Thyroid gland (tissue), 4 donors: ENCODE measurements at places on chromosomes 13 and 19. TPM values are rescaled to one million over a fixed set of nuclear protein-coding genes. Genes with fewer than 3 reads are reported as not detected.

- DNase-seq: peak; percentile 68
- H3K4me1 ChIP-seq: peaks cover 17% of the 10 kb centered on the region
- H3K4me3 ChIP-seq: no peak overlapping the region
- peak overlapping the region; percentile 37 for H3K27ac ChIP-seq
Measured at GRCh38 chr13:21075379-21076249, 14.2 kb upstream of the LATS2 start.

The GNG8 gene
- total RNA-seq: not detected

The ELL gene
- total RNA-seq: 12.0 TPM

The PSG7 gene
- total RNA-seq: not detected

The SIGLEC6 gene
- total RNA-seq: not detected

DNA sequence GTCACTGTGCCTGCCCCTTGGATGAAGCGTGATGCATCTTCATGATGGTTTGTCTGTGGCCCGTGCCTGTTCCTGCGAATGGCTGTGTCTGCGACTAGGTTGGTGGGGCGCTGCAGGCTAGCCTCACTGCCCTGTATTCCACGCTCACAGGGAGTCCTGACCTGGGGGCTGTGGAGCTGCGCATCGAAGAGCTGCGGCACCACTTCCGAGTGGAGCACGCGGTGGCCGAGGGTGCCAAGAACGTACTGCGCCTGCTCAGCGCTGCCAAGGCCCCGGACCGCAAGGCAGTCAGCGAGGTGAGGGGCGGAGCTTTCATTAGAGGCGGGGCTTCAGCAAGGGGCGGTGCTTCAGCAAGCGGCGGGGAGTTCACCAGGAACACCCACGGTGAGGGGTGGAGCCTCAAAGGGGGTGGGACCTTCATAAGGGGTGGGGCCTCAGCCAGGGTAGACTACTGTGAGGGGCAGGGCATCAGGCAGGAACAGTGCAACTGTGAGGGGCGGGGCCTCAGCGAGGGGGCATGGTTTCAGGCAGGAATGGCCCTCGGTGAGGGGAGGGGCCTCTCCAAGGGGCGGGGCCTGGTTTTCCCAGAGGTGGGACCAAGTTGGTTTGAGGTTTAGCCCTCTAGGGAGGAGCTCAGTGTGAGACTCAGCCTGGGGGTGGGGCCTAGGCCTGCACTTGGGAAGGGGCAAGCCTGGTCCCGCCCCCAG, 17.2 kb downstream of the PKN1 start:
- no peak overlapping the region for H3K27ac ChIP-seq
- H3K4me3 ChIP-seq: no peak overlapping the region
- DNase-seq: peak; percentile 7
- no peaks in the 10 kb centered on the region for H3K27me3 ChIP-seq
- H3K36me3 ChIP-seq: peaks cover 48% of the 10 kb centered on the region

- no peaks in the 10 kb centered on the region for H3K36me3 ChIP-seq
- DNase-seq: no peak
- H3K27me3 ChIP-seq: no peaks in the 10 kb centered on the region
Measured at GRCh38 chr13:44011036-44011435, 131.3 kb downstream of the LACC1 start.

DNA sequence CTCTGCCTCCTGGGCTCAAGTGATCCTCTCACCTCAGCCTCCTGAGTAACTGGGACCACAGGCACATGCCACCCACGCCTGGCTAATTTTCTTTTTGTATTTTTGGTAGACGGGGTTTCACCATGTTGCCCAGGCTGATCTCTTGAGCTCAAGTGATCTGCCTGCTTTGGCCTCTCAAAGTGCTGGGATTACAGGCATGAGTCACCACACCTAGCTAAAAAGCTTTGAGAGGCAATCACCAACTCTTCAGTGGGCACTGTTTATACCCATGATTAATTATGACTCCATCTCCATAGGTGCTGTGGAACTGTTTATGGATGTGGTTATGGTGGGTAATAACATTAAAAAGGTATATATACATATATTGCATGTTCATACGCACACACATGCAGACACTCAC, 7.5 kb upstream of the RBM26 start:
- no peak overlapping the region for H3K27ac ChIP-seq
- no peaks in the 10 kb centered on the region for H3K4me1 ChIP-seq

GRCh38 chr19:34676697-34677385, at the start of gene SCGB2B2:
Gene SCGB2B2, minus strand, starts transcription at chr19:34677159. Its CDS starts 82,596 bp downstream, at chr19:34594563.
- DNase-seq: no peak
- H3K27ac ChIP-seq: peak within 1 kb of the TSS; percentile 95
- peaks cover 15% of the 10 kb centered on the region for H3K4me1 ChIP-seq
- H3K36me3 ChIP-seq: peaks cover 21% of the 10 kb centered on the region
- peak within 1 kb of the TSS; percentile 83 for H3K4me3 ChIP-seq
- H3K27me3 ChIP-seq: no peaks in the 10 kb centered on the region

- no peaks in the 10 kb centered on the region for H3K36me3 ChIP-seq
- no peak overlapping the region for H3K4me3 ChIP-seq
Measured at GRCh38 chr13:84980571-84980970, 818.6 kb downstream of the SLITRK6 start.

The FAM216B gene
- total RNA-seq: not detected

DNA sequence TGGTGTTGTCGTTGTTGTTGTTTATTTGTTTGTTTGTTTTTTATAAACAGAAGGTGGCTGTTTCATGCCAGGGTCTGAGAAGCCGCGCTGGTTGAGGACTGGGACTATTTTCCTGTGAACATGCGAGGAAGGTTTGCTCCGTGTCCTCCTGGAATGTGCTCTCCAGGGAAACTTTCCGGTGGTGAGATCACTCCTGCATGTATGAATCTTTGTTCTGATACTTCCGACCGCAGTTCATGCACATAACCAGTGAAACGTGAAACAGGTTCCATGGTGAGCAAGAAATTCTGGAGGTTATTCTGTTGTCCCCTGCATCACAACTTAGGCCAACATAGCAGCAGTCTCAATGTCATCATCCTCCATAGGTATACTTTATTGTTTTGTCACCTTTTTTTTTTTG, 187.6 kb upstream of the ARGLU1 start:
- DNase-seq: no peak
- no peaks in the 10 kb centered on the region for H3K36me3 ChIP-seq
- H3K27ac ChIP-seq: no peak overlapping the region
- H3K4me1 ChIP-seq: peaks cover 4% of the 10 kb centered on the region
- H3K27me3 ChIP-seq: no peaks in the 10 kb centered on the region

DNA sequence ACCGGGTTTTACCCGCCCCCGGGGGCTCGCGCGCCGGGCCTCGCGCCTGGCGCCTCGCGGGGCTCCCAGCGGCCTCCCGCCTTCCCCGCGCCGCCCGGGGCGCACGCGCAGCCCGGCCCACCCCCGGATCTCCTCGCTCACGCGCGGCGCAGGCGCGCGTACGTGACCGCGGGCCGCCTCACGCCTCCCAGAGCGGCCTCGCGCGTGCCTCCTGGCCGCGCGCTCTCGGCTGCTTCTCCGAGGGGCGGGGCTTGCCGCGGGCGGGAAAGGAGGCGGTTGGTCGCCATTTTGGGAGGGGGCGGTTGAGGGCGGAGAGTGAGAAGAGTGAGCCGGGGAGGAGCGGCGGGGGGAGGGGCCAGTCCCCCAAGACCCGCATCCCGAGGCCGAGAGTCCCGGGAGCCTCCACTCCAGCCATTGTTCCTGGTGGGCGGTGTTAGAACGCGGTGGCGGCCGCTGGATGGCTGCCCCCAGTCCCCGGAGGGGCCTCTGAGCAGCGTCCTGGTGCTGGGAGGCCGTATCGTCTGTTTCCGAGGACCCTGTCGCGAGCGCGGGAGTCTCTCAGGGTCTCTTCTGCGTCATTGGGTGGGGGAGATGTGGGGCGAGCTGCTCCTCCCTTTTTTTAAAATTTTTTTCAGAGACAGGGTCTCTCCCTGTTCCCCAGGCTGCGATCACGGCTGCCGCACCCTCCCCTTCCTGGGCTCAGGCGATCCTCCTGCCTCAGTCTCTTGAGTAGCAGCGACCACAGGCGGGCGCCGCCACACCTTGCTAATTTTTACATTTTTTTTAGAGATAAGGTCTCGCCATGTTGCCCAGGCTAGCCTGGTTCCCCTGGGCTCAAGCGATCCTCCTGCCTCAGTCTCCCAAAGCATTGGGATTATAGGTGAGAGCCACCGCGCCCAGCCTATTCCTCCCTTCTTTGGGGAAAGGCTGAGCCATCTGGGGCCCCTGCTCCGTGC, at the start of gene ZNF541:
Gene ZNF541, minus strand, starts transcription at position 78 of the 956 bp plus-strand sequence. CDS start 17,292 bp downstream, outside the sequence.
- H3K27ac ChIP-seq: no peak within 1 kb of the TSS
- peak within 1 kb of the TSS; percentile 23 for H3K4me3 ChIP-seq
- H3K4me1 ChIP-seq: no peaks in the 10 kb centered on the region
- H3K36me3 ChIP-seq: no peaks in the 10 kb centered on the region
- DNase-seq: peak; percentile 49

DNA sequence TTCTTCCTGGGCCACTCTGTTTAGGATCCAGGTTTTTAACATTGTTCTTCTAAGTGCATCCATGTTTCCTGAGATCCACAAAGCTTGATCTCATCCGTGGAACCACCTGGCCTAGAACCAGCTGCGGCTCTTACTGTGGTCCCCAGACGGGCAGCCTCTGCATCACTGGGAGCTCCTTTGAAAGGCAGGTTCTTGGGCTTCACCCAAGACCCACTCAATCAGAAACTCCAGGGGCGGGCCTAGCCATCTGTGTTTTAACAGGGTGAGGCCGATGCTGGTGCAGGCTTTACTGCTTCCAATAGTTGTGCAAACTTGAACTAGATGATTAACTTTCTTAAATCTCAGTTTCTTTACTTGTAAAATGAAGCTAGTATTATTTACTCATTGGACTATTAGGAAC, 605.7 kb downstream of the FGF9 start:
- H3K4me3 ChIP-seq: no peak overlapping the region
- DNase-seq: no peak
- H3K27me3 ChIP-seq: no peaks in the 10 kb centered on the region
- no peaks in the 10 kb centered on the region for H3K4me1 ChIP-seq
- H3K36me3 ChIP-seq: no peaks in the 10 kb centered on the region

GRCh38 chr19:55115446-55116065, 1.9 kb downstream of the PPP1R12C start:
- H3K27me3 ChIP-seq: no peaks in the 10 kb centered on the region
- peaks cover 5% of the 10 kb centered on the region for H3K36me3 ChIP-seq
- H3K27ac ChIP-seq: peak overlapping the region; percentile 5
- H3K4me1 ChIP-seq: peaks cover 51% of the 10 kb centered on the region
- H3K4me3 ChIP-seq: no peak overlapping the region

- DNase-seq: no peak
- H3K27me3 ChIP-seq: no peaks in the 10 kb centered on the region
- H3K36me3 ChIP-seq: no peaks in the 10 kb centered on the region
- H3K4me1 ChIP-seq: no peaks in the 10 kb centered on the region
- no peak overlapping the region for H3K4me3 ChIP-seq
Measured at GRCh38 chr13:71461892-71462291, 405.1 kb downstream of the DACH1 start.

The DCLK1 gene
- 15.7 TPM for total RNA-seq

DNA sequence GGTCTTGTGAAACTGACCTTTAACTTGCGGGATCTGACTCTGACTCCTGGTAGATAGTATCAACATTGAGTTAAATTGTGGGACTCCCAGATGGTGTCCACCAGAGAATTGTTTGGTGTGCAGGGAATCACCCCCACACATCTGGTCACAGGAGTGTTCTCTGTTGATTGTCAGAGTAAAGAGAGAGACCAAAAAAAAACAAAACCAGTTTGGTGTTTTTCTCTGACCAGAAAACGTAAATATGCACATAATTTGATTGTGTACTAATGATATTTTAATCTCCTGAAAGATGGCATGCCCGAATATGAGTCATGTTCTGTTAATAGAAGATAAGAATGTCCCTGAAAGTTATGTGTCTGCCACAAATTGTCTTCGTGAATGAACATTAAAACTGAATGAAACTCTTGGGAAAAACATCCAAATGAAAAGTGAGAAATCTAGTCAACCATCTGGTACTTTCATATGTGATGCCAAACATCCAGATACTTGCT, 118.5 kb upstream of the GPC6 start:
- no peak overlapping the region for H3K4me3 ChIP-seq
- DNase-seq: no peak
- H3K27ac ChIP-seq: no peak overlapping the region
- H3K4me1 ChIP-seq: no peaks in the 10 kb centered on the region
- H3K27me3 ChIP-seq: no peaks in the 10 kb centered on the region

The CARD8 gene
- total RNA-seq: 57.2 TPM

The ZNF223 gene
- total RNA-seq: 9.8 TPM

The SIGLEC11 gene
- 0.33 TPM for total RNA-seq

- H3K4me1 ChIP-seq: no peaks in the 10 kb centered on the region
- H3K27me3 ChIP-seq: no peaks in the 10 kb centered on the region
- H3K4me3 ChIP-seq: no peak overlapping the region
- no peaks in the 10 kb centered on the region for H3K36me3 ChIP-seq
Measured at GRCh38 chr13:32147976-32148375, 116.4 kb downstream of the FRY start.

DNA sequence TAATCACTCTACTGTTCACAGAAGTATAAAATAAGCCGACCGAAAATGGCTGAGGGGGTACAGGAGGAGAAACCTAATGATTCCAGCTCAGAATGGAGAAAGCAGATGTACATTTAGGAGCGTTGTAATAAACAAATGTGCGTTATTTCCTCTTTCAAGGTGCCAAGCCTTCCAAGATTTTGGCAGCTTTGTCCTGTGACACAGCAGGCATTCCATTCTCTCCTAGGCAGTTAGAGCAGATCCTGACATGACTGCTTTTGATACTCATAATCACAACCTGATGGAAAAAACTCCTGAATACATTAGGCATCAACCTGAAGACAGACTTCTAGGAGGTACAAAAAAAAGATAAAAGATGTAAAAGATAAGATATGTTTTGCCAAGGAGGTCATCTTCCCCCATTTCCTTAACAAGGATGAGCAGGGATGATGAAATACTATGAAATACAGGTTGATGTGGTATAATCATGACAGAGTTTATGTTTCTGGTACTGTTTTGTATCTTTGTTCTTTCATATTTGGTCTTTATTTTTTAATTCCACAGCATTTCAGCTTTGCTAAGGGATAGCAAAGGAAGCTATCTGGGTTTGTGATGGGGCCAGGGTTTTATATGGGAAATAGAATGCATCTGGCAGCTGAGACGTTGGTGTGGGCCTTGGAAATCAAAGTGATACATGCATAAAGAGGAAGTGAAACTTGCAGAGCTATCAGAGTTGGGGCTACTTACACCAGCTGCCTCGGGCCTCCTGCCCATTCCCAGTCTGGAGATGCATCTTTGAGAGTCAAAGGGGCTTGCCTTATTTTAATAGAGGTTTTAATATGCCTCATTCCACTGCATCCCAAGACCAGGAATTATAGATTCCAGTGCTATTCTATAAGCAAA, 222.5 kb downstream of the OXGR1 start:
- no peak for DNase-seq
- H3K4me1 ChIP-seq: no peaks in the 10 kb centered on the region
- no peaks in the 10 kb centered on the region for H3K36me3 ChIP-seq
- no peaks in the 10 kb centered on the region for H3K27me3 ChIP-seq

- H3K4me3 ChIP-seq: no peak overlapping the region
- no peaks in the 10 kb centered on the region for H3K36me3 ChIP-seq
- no peak overlapping the region for H3K27ac ChIP-seq
- H3K27me3 ChIP-seq: no peaks in the 10 kb centered on the region
Measured at GRCh38 chr19:43798546-43799409, 3.5 kb downstream of the LYPD5 start.

DNA sequence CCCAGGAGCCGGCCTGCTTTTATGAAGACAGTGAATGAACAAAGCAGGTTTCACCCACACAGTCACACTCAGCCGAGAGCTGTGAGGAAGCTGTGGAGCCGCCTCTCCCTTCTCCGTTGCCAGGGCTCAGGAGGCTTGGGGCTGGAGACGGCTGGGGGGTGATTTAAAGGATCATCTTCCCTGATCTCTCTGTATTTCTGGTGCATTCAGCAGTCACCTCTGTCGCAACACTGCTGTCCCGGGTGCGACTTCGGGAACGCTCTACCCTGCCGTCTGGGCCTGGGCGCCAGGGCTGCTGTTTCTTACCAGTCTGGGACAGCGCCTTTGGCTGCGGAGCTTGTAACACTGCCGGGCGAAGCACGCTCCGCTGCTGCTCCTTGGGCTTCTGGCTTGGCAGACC, 18.1 kb downstream of the CAPS start:
- H3K36me3 ChIP-seq: peaks cover 41% of the 10 kb centered on the region
- no peak overlapping the region for H3K27ac ChIP-seq
- peaks cover 23% of the 10 kb centered on the region for H3K4me1 ChIP-seq
- no peak for DNase-seq
- no peak overlapping the region for H3K4me3 ChIP-seq
